ENCODE measurements at places on chromosomes 1 and 21.

GRCh38 chr1:210727709-210728108, 399.0 kb downstream of the HHAT start:
- no peak for DNase-seq

- no peak for DNase-seq
Observed at GRCh38 chr1:3679098-3679555, 26.8 kb downstream of the TP73 start.

DNA sequence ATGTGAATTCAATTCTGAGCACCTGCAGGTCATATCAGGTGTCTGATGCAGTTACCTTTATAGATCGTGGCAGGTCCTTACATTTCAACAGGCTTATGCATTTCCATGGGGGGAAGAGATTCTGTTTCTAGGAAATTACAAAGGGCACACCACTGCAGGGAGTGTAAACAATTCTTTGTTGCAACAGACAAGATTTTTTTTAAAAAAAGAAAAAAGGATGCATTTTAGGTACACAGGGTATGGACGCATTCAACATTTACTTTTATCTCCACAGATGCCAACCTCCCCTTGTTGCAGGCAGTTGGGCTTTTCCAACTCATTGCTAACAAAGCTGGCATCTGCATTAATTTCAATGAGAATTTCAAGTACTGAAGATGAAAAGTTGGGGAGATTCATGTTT, 13.5 kb upstream of the TEKT2 start:
- no peak for DNase-seq

DNA sequence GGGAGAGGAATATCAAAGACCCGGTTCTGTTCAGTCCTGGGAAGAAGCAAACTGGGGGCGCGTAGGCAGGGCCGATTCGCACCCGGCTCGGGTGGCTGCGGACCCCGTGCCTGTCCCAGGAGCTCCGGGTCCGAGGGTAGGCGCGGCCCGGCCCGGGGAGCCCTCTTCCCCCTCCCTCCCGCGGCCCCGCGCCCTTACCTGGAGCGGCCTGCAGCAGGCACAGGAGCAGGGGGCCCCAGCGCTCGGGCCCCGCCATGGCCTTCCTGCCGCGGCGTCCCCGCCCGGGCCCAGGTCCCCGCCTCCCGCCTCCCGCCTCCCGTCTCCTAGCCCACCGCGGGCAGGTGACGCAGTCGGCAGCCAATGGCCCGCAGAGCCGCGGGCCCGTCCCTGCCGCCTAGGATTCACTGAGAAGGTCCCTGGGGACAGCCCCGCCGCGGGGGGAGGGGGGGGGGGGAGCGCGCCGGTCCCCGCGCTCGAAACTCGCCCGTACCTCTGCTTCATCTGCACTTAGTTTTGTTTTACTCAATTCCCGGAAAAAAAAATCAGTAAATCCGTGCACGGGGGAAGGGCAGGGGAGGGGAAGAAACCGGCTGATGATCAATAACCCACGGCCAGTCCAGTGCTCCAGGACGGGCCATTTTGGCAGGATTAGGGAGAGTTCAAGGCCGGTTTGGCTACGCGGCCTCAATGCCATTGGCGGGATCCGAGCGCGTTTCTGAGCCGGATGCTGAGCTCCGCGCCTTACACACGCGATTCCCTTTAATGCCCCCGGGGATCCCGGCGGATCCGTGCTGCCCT, at the start of gene IFNLR1:
Gene IFNLR1 (minus strand): TSS at position 297 of the 798 bp plus-strand sequence. CDS start 41 bp downstream, at position 256.
- peak; percentile 53 for DNase-seq

Measured in M059J (cell line).